H4 (cell line): ENCODE measurements at places on chromosomes 1 and 21. TPM values are rescaled to one million over a fixed set of nuclear protein-coding genes. Genes with fewer than 3 reads are reported as not detected.

The KCNA2 gene
- total RNA-seq: 0.06 and 0.52 TPM in 2 replicates

DNA sequence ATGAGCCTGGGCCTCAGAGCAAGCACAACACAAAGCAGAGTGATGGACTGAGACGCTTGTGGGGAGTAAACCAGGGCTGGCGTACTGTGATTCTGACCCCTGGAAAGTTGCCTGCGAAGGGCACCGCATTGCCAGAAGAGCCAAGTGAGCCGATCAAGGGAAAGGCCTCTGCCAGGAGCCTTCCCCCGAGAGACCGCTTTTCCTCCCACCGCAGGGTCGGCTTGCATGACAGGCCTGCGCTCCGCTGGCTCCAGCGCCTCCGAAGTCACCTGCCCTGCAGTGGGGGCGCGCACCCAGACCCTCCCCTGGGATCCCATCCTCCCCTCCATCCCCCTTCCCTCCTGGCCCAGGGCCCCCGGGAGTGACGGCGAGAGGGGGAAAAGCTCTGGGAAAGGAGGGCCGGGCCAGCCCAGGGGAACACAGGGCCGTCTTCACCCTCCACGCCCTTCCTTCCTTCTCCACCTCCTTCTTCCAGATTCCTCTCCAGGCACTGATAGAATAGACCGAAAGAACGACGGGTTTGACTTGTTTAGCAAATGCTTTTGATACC, 165.0 kb downstream of the TRIM33 start:
- no peak for DNase-seq

DNA sequence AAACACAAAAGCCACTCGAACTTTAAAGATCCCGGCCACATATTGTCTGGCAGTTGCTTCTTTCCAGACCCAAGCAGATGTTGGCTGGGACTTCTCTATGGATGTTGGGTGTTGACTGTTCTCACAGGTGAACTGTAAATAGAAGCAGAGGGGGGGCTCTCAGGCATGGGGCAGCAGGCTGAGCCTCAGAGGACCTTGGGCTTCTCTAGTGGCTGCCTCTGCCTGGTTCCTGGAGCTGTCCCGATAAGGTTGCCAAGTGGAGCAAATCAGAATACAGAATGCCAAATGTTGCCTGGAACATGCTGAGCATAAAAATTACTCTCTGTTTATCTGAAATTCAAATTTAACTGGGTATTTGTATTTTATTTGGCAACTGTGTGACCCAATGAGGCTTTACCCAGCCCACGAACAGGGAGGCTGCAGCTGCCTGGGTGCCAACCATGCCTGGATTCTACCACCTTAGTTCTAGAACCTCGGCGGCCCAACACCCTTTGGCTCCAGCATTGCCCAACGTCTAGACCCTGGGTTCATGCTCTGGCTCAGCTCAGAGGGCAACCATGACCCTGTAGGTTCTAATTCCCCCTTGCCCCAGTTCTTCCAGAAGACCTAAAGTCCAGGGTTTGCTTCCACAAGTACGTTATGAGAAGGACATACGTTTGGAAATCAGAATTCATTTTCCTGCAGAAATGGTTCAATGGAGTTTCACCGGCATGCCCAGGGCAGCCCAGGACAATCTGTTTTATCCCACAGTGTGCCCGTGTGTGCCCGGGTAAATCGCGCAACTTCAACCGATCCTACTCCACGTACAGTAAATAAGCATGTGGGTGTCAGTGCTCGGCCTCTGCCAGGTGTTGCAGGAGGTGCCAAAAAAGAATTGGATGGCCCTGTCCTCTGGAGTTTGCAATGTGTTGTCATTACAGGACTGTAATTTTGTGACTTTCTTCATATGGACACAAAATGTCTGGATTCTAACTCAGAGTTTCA, 5.4 kb upstream of the SLC45A1 start:
- DNase-seq: no peak

- DNase-seq: no peak
These were observed 14.0 kb downstream of the TRIM62 start for GRCh38 chr1:33167650-33168447.

GRCh38 chr21:41121785-41122415, 46.1 kb upstream of the BACE2 start:
- peak; percentile 87 for DNase-seq

- DNase-seq: peak; percentile 70
These were observed 92.9 kb downstream of the LAMC2 start for GRCh38 chr1:183278739-183279591.

DNA sequence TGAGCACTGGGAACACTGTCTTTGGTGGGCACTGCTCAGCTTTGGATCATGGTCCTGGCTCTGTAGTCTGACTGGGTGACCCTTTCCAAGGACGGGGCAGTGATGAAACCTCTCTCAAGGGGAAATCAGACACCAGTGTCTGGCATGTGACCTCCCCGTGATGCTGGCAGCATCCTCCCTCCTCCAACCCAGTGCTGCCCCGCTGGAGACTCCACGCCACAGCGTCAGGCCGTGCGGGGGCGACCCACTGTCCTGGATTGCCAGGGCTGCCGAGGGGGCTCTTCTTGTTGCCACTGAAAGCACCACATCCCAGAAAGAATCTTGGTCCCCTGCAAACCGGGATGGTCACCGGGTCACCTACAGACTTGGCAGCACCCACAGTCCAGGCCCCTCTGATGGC, 146.4 kb upstream of the ARHGEF16 start:
- DNase-seq: no peak

- no peak for DNase-seq
These were observed 3.1 kb downstream of the BTG2 start for GRCh38 chr1:203308328-203308922.

The AMY1C gene
- not detected in 2 replicates for total RNA-seq

GRCh38 chr1:95252422-95252821, 18.4 kb downstream of the RWDD3 start:
- no peak for DNase-seq

The ZNF644 gene
- 18.6 and 23.4 TPM in 2 replicates for total RNA-seq

The SYDE2 gene
- total RNA-seq: 0.70 and 2.3 TPM in 2 replicates

The KCNE2 gene
- total RNA-seq: not detected in 2 replicates

DNA sequence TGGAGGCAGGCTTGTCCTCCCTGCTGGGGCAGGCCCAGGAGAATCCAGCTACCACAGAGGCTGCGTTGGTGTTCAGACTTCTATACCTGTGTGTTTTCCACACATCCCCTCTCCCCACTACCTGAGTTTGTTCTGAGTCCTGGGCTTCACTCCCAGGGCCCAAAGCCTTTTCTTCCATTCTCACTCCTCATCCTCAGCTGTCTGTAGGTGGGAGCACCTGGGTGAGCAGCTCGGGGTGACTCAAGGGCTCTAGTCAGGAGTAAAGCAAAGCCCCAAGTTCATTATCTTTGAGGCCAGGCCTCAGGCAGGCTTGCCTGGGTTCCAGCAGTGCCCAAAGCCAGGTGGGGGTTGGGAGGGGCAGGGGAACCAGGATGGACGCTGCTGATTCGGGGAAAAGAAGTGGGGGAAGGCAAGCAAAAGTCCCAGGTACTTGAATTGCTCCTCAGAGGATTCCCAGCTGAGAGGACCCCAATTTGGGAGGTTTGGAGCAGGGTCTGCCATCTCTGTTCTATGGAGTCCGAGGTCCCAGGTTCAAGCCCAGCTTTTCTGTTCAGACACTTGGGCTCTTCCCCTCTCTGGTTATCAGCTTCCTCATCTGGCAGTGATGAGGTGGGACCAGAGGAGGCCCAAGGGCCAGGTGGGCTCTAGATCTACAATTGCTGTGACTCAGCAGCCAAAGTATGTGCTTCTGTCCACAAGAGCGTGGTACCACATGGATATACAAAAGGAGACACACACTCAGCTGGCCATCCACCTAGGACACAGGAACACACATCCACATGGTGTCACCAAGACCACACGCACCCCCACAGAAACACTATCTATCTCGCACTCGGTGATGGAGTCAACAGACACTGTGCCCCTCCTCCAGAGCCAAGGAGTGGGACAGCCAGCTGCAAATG, 5.8 kb upstream of the PTPN7 start:
- DNase-seq: no peak

The KCNJ10 gene
- total RNA-seq: not detected in 2 replicates
